ENCODE measurements at places on chromosomes 16 and 17. TPM values are rescaled to one million over a fixed set of nuclear protein-coding genes. Genes with fewer than 3 reads are reported as not detected.

C16orf74 gene
- 5.0 TPM for total RNA-seq

DNA sequence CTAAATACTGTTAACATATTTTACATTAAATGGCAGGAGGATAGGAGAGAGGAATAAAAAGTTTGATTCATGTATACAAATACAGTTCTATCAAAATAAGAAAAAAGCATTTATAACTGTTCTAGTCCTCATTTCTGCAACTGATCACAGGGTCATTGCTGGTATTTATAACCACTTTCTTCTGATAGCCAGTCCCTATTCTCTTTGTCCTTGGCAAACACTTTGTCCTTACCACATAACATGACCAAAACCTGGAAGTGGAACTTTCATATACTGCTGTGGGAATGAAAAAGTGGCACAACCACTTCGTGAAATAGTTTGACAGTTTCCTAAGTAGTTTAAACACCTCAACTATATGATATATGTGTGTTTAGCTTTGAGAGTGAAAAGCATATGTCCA lies 83.3 kb downstream of the CDRT15 start:
- no peak for DNase-seq

- peak; percentile 38 for DNase-seq
These were observed 43.6 kb downstream of the TBC1D16 start for GRCh38 chr17:79991924-79992648.

DNA sequence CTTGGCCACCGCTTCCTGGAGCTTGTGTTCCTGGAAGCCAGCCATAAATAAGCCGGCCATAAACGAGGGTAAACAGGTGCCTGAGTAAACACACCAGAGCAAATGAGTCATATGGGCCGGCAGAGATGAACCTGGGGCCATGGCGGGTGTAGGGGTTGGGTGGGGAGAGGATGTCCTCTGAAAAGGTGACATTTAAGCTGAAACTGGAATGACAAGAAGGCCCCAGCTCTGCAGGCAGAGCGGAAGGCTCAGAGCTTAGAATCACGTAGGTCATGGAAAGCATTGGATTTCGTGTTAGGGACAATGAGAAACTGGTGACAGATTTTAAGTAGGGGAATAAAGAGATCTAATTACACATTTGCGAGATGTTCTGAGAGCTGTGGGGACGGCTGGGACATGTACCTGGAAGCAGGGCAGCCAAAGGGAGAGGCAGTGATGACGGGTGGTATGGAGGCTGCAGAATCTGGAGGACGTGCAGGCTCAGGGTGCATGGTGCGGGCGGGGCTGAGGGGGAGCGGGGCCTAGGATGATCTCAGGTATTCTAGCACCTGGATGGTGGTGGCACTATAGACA lies 8.1 kb upstream of the DNASE1 start:
- peak; percentile 23 for DNase-seq

PLLP gene
- total RNA-seq: not detected

MT1G gene
- not detected for total RNA-seq

DNA sequence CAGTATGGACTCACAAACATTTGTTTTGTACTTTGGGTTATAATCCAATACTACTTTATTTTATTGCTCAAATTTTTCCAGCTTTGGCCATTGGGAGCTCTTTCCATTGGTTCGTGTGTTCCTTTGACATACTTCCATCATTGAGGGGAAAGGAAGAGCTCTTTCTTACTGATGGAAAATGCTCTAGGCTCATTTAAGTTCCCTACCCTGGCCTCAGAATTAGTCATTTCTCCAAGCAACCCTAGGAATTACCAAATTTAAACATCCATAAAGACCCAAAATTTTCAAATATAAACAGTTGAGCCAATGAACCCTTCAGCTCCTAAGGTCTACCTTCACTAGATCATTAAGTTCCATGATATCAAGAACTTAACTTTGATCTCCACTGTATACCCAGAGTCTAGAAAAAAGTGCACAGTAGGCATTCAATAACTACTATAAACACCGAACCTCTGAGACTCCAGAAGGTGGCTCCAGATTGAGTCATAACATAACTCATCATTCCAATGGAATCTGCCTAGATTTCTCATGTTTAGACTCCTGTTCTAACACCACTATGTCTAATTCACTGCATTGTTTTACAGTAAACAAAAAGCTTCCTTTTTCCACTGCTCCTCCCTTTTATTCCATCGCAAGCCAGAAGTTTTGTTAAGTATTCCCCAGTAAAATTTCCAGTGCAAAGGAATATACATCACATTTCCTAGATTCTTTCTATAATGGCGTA lies 39.0 kb downstream of the SMURF2 start:
- DNase-seq: peak; percentile 91

GFAP gene
- not detected for total RNA-seq

- no peak for DNase-seq
These were observed 224.2 kb downstream of the ENGASE start for GRCh38 chr17:79298799-79299198.

DNA sequence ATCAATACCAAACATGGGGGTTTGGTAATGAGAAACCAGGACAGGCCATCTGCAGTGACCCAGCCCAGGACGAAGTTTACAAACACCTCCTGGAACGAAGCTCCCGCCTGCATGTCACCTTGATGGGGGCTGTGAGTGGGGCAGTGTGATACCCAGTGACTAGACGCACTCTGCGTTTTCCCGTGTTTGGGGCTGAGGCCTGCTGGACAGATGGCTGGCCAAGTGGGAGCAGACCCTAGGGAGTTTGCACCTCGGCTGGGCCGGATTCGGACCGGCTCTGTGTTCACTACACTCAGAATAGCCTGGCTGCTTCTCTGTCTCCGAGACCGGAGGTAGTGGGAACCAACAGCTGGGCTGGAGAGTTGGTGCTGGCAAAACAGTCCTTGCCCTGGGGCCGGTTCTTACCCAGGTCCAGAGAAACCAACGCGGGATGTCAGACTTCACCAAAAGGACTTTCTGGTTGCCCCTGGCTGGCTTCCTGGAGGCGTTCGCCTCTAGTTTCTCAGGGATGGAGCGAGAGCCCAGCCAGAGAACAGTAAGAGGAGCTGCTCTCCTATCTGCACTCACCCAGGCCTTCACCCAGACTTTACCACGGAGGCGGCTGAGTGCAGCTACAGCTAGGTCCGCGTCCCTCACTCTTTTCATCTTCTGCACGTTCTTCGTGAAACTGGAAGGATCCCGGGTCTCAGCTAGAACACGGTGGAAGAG lies 20.4 kb downstream of the CARHSP1 start:
- DNase-seq: no peak

TOX3 gene
- not detected for total RNA-seq

APOBR gene
- not detected for total RNA-seq

DNA sequence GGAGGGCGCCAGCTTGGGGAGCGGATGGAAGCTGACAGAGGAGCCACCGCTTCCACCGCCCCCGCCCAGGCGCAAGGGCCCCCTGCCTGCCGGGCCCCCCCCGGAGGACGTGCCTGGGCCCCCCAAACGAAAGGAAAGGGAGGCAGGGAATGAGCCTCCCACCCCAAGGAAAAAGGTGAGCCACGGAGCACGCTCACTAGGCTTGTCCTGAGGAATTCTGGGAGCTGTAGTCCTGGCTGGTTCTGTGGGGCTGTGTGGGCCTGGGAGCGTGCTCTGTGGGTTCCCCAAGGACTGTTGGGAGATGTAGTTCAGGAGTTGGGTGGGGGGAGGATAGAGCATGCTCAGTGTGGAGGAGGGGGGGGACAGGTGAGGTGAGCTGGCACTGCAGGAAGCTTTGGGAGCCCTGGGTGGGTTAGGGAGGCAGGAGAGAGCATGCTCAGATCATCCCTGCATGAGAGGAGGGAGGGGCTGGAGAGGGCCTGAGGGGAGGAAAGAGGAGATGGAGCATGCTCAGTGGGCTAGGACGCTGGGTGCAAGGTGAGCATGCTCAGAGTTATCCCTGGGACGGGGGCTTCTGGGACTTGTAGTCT lies 4.5 kb downstream of the FBXL19 start:
- DNase-seq: peak; percentile 25

DNA sequence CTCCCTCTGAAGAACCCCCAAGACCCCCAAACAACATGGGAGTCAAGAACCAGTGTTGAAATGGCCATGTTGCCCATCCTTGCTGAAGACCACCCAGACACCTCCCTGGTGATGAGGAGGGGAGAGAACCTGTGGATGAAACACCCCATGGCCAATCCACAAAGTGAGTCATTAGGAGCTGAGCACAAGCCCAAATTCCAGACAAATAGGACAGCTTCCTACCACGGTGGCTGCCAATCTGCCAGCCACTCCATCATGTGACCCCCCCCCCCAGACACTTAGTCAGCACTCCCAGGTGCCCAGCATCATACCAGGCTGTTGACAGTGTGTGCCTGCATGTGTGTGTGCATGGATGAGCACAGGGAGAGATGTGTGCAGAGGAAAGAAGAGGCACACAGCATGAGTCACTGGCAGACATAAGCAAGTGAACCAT lies 26.4 kb upstream of the RPL38 start:
- peak; percentile 37 for DNase-seq

DNA sequence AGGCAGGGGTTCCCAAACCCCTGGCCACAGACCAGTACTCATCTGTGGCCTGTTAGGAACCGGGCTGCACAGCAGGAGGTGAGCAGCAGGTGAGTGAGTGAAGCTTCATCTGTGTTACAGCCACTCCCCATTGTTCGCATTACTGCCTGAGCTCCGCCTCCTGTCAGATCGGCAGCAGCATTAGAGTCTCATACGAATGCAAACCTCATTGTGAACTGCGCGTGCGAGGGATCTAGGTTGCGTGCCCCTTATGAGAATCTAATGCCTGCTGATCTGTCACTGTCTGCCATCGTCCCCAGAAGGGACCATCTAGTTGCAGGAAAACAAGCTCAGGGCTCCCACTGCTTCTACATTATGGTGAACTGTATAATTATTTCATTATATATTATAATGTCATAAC lies 25.1 kb upstream of the RMI2 start:
- DNase-seq: no peak

DNA sequence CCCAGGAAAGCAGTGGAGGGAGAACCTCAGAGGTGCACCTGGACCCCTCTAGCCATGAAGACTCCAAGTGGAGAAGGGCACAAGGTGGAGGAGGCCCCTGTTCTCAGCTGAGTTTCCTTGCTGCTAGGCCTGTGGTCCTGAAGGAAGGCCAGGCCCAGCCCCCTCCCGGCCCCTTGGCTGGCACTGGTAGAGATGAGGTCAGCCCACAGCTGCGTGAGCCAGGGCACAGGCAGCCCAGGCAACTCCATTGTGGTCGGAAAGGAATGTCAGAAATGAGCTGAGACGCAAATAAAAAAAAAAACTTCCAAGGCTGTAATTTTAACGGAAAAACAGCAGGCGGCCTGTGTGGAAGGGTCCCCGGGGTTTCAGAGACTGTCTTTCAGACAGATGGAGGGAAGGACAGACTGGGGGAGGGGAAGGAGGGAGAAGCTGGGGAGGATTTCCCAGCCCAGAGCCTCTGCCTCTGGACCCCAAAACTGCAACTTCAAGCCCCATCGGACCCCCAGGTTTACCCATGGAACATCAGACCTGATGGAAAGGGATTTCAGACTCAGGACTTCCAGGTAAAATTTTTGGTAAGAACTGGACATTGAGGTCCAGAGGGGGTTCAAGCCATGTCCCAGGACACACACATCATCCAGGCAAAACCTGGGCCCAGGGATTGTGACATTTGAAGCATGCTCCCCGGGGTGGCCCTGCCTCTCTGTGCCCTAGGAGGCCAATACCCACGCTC lies 25.6 kb upstream of the MRPS23 start:
- DNase-seq: peak; percentile 99

- DNase-seq: no peak
These were observed 30.4 kb downstream of the ENGASE start for GRCh38 chr17:79104898-79105600.

SPEM2 gene
- total RNA-seq: not detected

- no peak for DNase-seq
These were observed 27.8 kb upstream of the MGAT5B start for GRCh38 chr17:76840443-76840767.

GRCh38 chr16:27514806-27515205 lies 34.9 kb downstream of the GTF3C1 start:
- DNase-seq: peak; percentile 68

GRCh38 chr16:66426112-66427035 lies 721 bp upstream of the BEAN1 start:
- DNase-seq: no peak

CDR2L gene
- 5.6 TPM for total RNA-seq

- DNase-seq: no peak
These were observed 174.3 kb upstream of the TNRC6C start for GRCh38 chr17:77783991-77784820.

DNA sequence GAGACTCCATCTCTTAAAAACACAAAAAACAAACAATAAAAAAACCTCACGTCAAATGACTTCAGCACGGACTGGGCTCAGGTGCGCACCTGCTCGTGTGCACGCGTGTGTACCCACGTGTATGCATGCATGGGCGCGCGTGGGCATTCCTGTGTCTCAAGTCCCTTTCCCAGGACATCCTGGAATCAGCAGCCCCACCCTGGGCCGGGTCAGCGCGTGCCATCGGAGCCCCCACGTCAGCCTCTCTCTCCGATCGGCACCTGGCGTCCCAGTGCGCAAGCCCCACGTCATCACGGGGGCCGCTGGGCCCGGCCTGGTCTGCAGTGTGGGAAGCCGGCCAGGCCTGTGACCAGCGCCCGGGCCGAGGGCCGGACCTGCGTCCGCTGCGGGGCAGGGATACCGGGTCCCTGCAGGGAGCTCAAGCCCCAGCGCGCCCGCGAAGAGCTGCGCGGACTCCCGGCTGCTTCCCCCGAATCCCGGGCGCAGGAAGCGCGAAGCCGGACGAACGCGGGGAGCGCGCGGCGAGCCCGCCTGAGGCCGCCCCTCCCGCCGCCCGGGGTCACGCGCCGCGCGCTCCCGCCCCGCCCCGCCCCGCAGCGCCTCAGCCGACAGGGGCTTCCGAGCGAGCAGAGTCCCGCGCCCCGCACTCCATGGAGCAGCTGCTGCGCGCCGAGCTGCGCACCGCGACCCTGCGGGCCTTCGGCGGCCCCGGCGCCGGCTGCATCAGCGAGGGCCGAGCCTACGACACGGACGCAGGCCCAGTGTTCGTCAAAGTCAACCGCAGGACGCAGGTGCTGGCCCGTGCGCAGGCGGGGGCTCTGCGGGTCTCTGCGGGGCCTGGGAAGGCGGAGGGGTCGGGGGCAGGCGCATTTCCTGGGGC lies at the start of gene FN3K:
Gene FN3K, plus strand, starts transcription at position 629 of the 880 bp plus-strand sequence. Its CDS starts 22 bp downstream, at position 651.
- peak; percentile 85 for DNase-seq

GRCh38 chr17:74380086-74380958 lies 13.0 kb downstream of the GPR142 start:
- DNase-seq: no peak

- peak; percentile 49 for DNase-seq
These were observed 14.7 kb downstream of the CA7 start for GRCh38 chr16:66858740-66859396.

DNA sequence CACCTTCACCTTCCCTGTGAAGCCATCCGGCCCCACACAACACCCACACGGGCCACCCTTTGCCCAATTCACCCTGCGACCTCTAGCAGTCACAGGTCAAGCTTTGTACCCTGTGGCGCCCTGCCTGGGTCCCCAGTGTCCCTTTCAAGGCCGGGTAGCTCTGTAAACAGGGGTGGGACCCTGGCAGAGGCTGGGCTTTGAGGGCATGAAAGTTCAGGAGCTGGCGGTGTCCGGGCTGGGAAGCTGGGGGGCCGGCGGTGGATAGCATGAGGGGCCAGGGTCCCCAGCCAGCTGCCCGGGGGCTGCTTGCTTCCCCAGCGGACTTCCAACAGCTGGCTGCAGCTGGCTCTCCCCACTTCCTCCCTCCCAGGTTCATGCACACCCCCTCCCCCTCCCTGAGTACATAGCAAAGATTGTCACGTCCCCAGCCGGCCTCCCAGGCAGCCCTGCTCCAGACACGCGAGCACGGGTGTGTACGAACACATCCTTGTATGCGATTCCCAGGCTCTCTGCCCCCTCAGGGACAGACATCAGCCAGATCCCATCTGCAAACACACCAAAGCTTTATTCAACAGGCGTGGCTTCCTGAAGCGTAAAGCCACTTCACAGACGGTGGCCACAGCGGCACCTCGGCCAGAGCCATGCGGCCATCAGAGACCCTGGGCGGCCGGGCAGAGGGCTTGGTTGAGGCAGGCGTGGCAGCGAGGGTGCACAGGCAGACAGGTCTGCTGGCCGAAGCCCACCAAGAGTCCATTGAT lies 8.2 kb downstream of the NTHL1 start:
- DNase-seq: peak; percentile 93

Data from IMR-90 (cell line).